Femur (tissue), 1 donor: ENCODE measurements at places on chromosomes 12 and 14.
A peak's percentile ranks its signal among the peaks of the same experiment; 100 is the strongest.

DNA sequence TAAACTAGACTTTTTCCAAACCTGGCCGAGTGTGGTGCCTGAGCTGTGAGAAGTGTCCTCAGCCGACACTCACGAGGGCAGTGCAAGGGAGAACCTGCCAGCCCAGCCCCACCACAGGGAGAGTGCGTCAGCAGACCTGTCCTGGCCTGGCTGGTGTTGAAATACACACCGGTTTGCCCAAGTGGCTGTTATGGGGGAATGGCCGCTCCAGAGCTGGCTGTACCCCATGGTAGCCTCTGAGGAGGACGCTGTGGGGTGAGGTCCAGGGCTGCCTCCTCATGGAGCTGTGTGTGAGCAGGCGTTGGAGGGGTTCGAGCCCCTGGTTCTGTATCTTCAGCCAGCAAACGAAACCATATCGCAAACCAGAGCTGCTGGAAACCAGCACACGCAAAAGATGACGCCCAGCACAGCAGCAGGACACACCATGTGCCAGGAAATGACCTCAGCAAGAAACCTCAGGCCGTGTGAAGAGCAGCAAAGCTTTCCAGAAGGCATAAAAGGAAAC lies 9.4 kb downstream of the ANKRD9 start:
- peak; percentile 73 for DNase-seq

DNA sequence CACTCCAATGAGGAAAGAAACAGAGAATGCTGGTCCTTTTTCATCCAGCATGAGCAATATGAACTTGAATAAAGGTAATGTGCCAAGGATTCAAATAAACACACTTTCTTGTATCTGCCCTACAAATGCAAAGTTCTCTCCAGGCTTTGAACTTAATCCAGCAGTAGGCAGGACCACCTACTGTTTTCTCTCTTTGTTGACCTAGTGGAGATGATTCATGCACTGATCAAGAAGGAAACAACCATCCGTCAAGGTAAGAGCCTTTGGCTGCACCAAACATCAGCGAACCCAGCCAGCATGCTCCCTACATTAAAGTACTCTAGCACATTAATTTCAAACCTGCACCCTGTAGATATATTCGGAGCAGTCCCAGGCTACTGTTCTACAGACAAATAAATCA lies 489.3 kb downstream of the GALC start:
- no peak for DNase-seq

DNA sequence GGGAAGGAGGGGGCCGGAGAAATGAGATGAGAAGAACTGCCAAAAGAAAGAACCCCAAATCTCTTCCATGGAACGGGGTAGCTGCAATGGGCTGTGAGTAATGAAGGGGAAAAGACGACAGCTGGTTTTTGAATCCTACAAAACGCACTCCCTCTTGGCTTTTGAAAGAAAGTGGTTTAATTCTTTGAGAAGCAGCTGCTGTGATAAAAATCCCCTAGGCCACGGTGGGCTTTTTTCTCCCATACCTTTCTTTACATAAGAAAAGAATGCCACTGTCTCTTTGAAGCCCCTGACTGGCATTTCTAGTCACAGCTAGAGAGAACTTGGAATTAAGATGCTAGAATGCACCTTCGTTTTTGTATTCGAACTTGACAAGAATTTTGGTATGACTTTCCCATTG lies 486.1 kb downstream of the GLT1D1 start:
- no peak for DNase-seq

GRCh38 chr12:117360551-117361346 lies 677 bp downstream of the NOS1 start:
- DNase-seq: no peak

GRCh38 chr12:124646385-124647230 lies 79.2 kb upstream of the NCOR2 start:
- peak; percentile 59 for DNase-seq

- DNase-seq: no peak
Observed at GRCh38 chr12:64782191-64782876, 23.1 kb upstream of the GNS start.

DNA sequence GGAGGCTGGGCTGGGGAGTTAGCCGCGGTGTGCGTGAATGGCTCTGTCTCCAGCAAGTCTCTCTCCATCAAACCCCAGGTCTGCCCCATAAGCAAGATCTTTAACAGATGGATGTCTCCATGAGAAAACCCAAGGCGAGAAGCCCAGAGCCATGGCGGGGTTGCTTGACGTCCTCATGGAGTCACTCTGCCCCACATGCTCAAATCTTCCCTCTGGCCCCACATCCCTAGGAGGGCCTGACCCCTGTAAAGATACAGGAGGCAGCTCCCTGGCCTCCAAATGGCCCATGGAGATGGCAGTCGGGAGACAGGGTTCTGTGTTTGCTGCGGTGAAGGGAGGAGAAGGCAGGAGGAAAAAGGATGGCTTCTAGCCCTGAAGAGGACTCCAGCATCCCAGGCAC lies 49.3 kb downstream of the C14orf132 start:
- no peak for DNase-seq

DNA sequence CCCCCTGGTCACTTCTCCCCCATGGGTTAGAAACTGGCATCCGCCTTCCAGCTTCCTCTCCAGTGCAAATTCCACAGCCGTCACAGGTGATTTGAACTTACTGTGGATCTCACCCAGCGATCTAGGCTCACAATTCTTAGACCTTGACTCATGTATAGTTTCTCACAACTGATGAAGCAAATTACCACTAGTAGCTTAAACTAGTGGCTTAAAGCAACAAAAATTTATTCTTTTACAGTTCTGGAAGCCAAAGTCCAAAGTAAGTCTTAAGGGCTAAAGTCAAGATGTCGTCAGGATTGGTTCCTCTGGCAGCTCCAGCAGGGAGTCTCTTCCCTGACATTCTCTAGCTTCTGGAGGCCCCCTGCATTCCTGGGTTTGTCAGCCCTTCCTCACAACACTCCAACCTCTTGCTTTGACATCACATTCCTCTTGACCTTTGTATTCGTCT lies 117.4 kb downstream of the KTN1 start:
- DNase-seq: no peak

- DNase-seq: peak; percentile 69
Observed at GRCh38 chr12:94650143-94651056, at the start of gene TMCC3. Gene TMCC3, minus strand, starts transcription at chr12:94650557. Its CDS starts 127 bp downstream, at chr12:94650430.

GRCh38 chr14:94340533-94340932 lies 17.4 kb upstream of the SERPINA6 start:
- no peak for DNase-seq

DNA sequence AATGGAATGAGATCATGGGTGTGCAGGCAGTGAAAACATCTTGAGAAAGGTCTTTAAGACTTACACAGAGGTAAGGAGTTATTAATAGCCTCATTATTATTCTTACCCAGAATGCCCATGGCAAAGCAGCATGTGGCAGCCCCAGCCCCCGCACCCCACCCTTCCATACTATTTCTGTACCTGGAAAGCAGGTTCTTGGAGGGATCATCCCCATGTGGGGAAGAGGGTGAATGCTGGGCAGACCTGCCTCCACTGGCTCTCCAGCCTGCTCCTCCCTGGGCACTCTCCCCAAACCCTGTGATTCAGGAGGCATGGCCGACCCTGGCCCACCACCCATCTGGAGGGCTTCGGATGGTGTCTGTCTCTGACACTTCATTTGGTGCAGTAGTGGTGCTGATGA lies 28.3 kb downstream of the NPC2 start:
- no peak for DNase-seq

DNA sequence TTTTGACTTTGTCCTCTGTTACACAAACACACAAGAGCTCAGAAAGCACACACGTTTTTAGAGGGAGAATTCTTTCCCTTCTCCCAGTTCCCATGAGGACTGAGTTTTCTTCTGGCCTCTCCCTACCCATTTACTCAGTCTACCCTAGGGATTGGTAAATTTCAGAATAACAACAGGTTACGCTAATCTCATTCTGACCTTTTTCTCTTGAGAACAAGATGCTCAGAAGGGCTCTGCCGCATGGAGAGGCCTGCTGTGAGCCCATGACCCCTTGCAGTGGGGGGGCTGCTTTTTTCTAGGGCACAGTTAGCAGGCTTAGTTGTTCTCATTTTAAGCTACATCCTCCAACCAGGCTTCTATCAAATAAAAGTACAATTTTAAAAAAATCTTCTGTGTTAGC lies 69.5 kb downstream of the GPR135 start:
- DNase-seq: no peak

DNA sequence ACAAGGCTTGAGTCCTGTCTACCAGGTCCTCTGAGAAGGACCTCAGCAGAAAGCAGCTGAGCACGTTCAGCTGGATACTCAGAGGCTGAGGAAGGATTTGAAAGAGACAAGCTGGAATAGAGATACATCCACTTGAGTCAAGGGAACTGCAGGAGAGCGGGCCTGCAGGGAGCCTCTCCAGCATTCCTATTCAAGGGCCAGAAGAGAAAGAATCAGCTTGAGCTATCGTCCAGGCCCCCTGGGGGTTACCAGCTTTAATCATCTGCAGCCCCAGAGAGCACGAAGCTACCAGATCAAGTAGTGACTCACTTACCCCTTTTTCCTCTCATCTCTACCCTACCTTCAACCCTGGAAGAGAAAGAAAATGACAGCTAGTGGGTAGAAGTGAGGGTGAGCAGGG lies 80.9 kb downstream of the NDUFA12 start:
- DNase-seq: no peak

- no peak for DNase-seq
Observed at GRCh38 chr14:72503696-72504368, 390.1 kb downstream of the DPF3 start.

DNA sequence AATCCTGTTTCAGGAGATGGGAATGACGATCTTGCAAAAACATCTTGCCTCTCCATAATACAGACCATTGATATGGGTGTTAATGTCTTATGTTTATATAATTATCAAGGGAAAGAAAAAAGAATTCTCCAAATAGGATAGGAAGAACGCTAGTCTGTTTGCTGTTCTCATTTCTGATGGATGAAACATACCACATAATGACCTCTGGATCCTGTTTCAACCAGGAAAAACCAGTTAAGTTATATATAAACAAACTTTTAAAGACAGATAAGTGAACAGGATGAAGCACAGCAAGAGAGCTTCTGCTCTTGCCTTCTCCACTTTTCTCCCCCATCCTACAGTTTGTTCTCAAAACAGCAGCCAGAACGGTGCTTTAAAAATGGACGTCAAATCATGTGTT lies 27.8 kb downstream of the COQ6 start:
- DNase-seq: no peak

- DNase-seq: no peak
Observed at GRCh38 chr14:91649930-91650329, 82.0 kb downstream of the CATSPERB start.

GRCh38 chr12:32115404-32116104 lies 8.9 kb downstream of the BICD1 start:
- peak; percentile 76 for DNase-seq

DNA sequence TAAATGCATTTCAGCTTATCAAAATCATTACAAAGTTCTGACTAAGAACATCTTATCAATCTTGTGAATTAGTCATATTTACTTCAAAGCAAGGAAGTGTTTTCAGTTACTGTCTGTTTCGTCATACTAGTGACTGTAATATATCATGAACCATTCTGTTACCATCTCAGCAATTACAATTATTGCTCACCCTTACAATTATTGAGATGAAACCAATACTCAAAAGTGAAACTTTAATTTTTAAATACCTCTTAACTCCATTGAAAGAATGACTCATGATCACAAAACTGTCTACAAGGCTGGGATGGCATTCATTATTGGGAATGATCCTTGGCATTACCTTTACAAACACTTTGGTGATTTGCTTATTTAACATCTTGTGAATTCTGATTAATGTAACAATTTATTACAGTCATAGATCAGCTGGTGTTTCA lies 90.3 kb downstream of the RPS6KA5 start:
- DNase-seq: no peak

DNA sequence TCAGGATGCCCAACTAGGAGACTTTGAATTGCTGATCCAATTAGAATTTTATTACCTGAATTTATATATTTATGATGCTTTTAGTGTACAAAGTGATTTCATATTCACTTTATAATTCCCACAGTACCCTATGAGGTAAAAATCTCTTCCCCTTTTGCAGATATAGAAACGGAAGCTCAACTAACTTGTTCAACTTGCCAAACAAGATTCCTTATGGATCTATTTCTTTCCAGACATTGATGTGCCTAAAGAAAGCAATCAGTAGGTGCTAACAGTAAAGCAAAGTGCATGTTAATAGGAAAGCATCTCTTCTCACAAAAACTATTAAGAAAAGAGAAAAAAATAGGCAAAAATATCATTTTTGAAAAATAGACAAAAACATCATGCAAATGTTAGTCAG lies 65.9 kb upstream of the PPP1R12A start:
- DNase-seq: no peak

GRCh38 chr12:123139926-123140675 lies 10.8 kb downstream of the PITPNM2 start:
- peak; percentile 46 for DNase-seq

GRCh38 chr14:22974530-22975313 lies 7.6 kb downstream of the AJUBA start:
- DNase-seq: no peak

- DNase-seq: no peak
Observed at GRCh38 chr12:99386907-99387306, 260.6 kb upstream of the GARIN6 start.

- no peak for DNase-seq
Observed at GRCh38 chr12:116196226-116196625, 81.3 kb downstream of the MED13L start.

DNA sequence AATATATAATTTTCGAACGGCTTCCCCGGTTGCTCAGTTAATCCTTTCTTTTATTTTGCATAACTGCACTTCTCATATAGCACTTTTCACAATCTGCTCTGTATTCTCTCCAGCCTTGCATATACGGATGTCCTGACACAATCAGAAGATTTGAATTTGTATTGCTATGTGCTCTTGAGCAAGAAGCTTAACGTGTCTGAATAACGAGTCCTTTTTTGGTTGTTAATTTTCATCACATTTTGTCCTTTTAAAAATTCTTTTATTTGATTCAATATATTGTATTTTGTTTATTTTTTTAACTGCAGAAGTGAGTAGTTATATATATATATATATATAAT lies 17.6 kb downstream of the A2M start:
- DNase-seq: no peak

GRCh38 chr12:119589634-119590033 lies 3.9 kb upstream of the TMEM233 start:
- DNase-seq: no peak
